ENCODE measurements at places on chromosomes 12 and 14. TPM values are rescaled to one million over a fixed set of nuclear protein-coding genes. Genes with fewer than 3 reads are reported as not detected.

NTN4 gene
- total RNA-seq, result 26.1 TPM

CCDC88C gene
- not detected for total RNA-seq

OR4N2 gene
- total RNA-seq, result not detected

CCDC177 gene
- not detected for total RNA-seq
